NK-92 treated with Interleukin-12 subunit alpha and Interleukin-12 subunit beta, amount 100 ng/mL, for 24 hours (cell line): ENCODE measurements at places on chromosomes 16 and 17.
A peak's percentile ranks its signal among the peaks of the same experiment; 100 is the strongest.

DNA sequence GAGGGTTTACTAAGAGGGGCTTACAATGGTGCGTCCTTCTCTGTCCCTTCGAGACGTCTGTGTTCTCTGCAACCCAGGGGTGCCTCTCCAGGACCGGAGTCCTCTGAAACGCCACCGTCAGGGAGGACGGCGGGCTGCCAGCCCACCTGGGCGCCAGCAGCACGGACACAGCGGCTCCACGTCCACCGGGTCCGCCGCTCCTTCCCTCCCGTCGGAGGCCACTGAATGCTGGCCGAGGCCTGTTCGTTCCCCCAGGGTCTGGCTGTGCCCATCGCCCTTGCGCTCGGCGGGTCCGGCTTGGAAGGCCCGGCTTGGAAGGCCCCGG lies 403 bp downstream of the TEPSIN start:
- DNase-seq = no peak

- no peak for DNase-seq
Measured at GRCh38 chr17:30219315-30219714, 16.2 kb downstream of the SLC6A4 start.

- DNase-seq = peak; percentile 41
Measured at GRCh38 chr17:59620064-59620359, 317 bp downstream of the CLTC start.

GRCh38 chr16:13950821-13951547 lies 31.0 kb downstream of the ERCC4 start:
- no peak for DNase-seq

GRCh38 chr16:1537763-1538289 lies 4.4 kb downstream of the TMEM204 start:
- no peak for DNase-seq

GRCh38 chr16:70253291-70254106 lies 1.8 kb upstream of the EXOSC6 start:
- no peak for DNase-seq

GRCh38 chr17:42403150-42403549 lies 14.9 kb upstream of the STAT3 start:
- no peak for DNase-seq

GRCh38 chr16:64410306-64410705 lies 711.6 kb downstream of the CDH11 start:
- DNase-seq = no peak

GRCh38 chr17:19833914-19834313 lies 33.8 kb downstream of the ULK2 start:
- DNase-seq = no peak

GRCh38 chr17:43660816-43661493 lies 767 bp downstream of the MEOX1 start:
- DNase-seq = no peak

DNA sequence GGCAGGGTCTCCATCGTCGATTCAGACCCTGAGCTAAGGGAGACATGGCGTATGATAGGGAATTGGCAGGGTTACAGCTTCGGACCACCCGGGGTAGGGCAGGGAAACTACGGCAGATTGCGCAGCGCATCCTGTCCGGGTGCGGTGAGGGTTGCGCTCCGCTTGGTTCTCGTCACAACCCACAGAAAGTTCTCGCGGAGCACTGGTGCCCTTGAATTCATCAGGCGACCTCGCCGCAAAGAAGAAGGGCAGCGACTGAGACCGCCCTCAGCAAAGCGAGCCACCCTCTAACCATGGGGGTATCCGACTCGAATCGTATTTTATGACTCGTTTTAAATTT lies 1.2 kb downstream of the HS3ST3B1 start:
- DNase-seq = peak; percentile 60

GRCh38 chr16:49834531-49835151 lies 21.3 kb downstream of the ZNF423 start:
- no peak for DNase-seq

GRCh38 chr17:50208611-50209061 lies 7.2 kb upstream of the COL1A1 start:
- no peak for DNase-seq

GRCh38 chr17:72104863-72105234 lies 16.0 kb upstream of the SOX9 start:
- DNase-seq = no peak

GRCh38 chr16:14241631-14242030 lies 170.5 kb downstream of the MRTFB start:
- DNase-seq = no peak

GRCh38 chr17:50033316-50033715 lies 22.6 kb upstream of the ITGA3 start:
- no peak for DNase-seq

DNA sequence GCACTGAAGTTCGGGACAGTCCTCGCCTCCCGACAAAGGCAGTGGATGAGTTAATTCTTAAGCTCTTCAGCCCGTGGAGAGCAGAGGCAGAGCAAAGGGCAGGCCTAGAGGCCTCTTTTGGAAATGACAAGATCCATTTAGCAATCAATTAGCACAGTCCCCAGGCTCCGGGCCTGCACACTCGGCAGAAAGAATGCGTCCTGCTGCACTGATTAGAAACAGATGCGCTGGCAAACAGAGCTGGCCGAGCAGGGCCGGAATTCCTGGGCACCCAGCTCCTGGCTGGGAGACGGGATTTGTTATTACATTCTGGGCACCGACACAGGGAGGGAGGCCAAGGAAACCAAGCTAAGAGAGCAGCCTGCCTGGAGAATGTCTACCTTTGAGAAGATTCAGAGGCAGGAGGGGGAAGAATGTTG lies 162.9 kb downstream of the COPRS start:
- DNase-seq = no peak

DNA sequence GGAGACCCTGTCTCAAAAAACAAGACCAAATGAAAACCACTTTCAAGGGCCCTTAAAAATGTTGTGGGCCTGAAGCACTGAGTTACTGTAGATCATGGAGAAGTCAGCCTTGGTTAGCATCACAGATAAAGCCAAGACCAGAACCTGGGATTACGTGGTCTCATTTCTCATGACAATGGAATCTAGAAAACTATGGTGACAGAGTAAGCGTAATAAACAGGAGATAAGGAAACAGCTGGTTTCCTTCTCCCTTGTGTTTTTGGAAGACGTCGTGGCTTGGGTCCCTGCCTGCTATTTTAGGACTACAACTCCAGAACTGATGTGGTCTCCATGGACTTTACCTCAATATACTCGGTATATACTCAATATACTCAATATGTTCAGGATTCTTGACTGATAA lies 180.7 kb upstream of the ZFHX3 start:
- no peak for DNase-seq

DNA sequence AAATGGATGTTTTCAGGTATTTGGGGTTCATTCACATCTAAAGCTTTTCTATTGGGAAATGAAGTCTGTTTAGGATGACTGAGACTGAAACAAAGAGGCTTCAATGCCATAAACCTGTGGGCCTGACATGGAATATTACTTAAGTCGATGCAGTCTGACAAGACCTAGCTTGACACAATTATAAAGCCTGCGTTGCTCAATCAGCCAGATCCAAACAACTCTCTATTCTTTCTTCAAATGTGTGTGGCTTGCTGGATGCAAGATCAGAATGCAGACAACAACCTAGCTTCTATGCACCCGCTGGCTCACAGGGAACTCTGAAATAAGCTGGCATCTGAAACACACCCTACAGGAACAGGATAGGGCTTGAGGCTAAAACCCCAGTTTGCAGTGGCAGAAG lies 40.0 kb downstream of the RFFL start:
- DNase-seq = no peak

- no peak for DNase-seq
Measured at GRCh38 chr17:69763503-69763902, 311.5 kb upstream of the KCNJ16 start.

DNA sequence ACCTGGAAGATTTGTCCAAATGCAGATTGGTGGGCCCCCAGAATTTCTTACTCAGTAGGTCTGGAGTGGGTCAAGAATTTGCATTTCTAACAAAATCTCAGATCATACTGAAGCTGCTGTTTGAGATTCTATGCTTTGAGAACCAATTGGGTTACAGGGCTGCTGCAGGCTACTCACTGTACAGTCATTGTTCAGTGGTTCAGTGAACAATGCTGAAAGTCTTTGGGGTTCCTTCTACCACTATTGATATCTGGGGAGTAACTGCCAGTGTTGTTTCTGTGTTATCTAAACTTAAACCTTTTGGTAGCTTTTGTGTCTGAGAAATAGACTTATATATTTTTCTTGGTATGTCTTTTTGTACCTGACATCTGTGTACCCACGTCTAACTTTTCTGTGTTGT lies 187.5 kb downstream of the TANC2 start:
- DNase-seq = no peak

DNA sequence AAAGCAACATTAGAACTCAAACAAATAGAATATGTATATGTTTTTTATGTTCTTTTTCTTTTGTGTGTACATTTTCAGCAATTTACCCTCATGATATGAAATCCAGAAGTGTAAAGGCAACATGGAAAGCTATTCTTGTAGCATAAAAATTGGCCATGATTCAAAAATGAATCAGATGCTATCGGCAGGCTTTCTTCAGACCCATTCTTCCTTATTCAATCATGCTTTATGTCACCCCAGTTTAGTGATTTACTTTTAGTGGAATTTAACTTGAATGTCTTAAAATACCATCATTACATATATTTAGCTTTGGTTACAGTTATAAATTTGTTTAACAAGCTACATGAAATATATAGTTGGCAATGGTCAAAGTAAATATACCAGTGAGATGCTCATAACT lies 21.4 kb upstream of the SMIM36 start:
- DNase-seq = no peak

- peak; percentile 82 for DNase-seq
Measured at GRCh38 chr16:2205104-2205966, at the start of gene MLST8. Gene MLST8, plus strand, starts transcription at chr16:2205454. Its CDS starts 632 bp downstream, at chr16:2206086.

DNA sequence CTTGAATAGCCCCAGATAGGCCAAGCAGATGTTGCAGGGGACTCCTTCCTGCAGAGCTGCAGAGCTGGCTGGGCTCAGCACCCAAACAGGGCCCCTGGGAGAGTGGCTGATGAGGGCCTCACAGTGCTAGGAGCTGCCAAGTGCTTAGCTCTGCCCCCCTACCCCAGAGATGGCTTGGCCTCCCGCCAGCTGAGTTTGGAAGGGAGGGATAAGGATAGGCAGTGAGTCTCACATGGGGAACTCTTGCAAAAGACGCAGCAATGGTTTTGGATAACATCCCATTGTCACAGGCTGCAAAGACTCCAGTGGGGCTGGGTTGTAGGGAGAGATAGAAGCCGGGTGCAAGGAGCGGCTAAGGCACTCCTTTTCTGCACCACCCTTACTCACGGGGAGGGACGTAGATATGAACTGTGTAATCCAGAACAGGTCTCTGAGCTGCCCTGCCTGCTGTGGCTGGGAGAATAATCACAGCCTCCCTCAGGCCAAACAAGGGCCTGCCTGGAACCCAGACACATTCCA lies 52.9 kb upstream of the MAF start:
- no peak for DNase-seq

- no peak for DNase-seq
Measured at GRCh38 chr16:4679156-4679849, 14.1 kb upstream of the NUDT16L1 start.

GRCh38 chr17:14688134-14688533 lies 387.3 kb downstream of the HS3ST3B1 start:
- no peak for DNase-seq

DNA sequence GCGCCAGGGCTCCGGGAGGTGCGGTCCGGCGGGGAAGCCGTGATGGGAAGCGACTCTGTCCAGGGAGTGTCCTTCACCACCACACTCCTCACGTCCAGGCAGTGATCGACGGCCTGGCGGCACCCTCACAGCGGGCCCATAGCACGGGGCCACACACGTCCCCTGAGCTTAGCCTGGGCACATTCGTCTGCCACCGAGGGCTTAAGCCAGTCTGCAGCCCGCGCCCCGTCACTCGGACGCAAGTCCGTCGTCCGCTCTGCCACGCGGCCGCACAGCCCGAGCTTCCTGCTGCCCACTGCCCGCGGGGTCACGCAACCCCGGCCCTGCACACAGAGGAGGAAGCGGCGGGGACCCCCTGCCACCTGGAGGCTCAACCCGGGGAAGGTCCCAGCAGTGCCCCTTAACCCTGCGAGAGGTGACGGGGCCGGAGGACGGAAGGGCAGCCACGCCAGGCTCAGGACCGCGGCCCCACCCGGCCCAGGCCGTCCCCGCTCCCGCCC lies 3.0 kb upstream of the TBX2 start:
- DNase-seq = no peak

DNA sequence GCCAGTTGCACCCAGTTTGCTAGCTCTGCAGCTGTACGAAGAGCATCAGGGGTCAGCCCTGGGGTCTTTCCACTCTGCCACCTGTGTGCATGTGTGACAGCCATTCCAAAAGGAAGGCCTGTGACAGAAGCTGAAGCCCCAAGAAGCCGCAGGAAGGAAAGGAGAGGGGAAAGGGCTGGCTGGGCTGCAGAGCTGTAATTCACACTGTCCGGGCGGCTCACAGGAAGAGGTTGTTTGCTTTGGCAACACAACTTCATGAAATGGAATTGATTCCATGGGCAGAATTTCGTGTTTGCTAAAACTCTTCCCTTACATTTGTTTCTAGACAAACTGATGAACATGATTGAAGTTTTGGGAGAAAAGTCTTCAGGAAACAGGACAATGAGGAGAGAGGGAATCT lies 14.8 kb downstream of the TMEM204 start:
- no peak for DNase-seq

GRCh38 chr16:85833219-85833920 lies 33.9 kb downstream of the COX4I1 start:
- no peak for DNase-seq

GRCh38 chr17:17826342-17826713 lies 10.5 kb downstream of the SREBF1 start:
- no peak for DNase-seq

GRCh38 chr17:45410144-45411091 lies 22.3 kb downstream of the ARHGAP27 start:
- peak; percentile 36 for DNase-seq
